ENCODE measurements at places on chromosomes 5 and 9.
A peak's percentile ranks its signal among the peaks of the same experiment; 100 is the strongest.

DNA sequence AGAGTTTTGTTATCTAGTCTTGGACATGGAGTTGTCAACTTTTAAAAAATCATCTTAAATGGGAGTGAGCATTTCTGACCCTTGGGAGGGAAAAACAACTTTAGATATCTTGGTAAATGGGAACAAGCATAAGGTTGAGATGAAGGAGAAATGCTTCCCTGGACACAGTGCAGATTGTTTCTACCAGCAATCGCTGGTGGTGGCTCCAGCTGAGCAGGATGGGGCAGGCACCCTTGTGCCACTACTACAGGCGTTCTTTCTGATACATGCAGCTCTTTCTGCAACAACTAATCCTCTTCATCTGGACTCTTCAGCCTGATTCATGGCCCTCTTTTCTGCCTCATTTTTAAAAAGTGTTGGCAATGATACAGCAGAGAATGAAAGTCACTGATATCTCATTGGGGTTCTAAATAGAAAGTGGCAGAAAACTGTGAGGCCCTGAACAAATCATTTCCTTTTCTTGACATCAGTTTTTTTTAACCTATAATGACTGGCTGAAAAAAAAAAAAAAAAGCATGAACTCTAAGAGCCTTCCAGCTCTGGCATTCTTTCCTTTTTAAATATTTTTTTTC, 409.4 kb upstream of the PTGER4 start:
- DNase-seq: no peak

- DNase-seq: no peak
Observed at GRCh38 chr9:97526895-97527575, 25.6 kb downstream of the TMOD1 start.

DNA sequence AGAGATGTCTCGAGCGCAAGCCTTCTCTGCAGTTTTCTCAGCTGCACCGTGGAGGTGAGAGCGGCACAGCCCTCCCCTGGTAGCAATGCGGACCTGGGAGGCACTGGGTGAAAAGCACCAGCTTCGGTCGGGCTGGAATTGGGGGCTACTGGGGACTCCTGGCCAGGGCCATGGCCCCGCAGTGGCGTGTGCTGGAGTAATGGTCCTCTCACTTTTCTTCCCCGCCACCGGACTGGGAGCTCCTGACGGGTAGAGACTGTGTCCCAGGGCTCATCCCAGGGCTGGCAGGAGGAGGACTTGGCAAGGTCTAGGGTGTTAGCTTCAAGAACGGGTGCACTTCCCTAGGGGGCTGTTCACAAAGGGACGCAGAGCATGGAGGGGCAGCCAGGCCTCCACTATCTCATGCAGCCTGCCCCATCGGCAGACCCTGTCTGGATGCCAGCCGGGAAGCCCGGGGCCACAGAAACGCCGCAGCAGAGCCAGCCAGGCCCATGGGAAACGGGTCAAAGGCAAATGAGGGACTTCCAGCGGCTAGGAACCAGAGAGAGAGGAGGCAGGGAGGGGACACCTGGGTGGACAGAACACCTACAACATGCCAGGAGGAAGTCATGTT, 92.6 kb upstream of the MVB12B start:
- DNase-seq: no peak

- DNase-seq: peak; percentile 34
Observed at GRCh38 chr5:79236970-79237739, 1.2 kb downstream of the JMY start.

DNA sequence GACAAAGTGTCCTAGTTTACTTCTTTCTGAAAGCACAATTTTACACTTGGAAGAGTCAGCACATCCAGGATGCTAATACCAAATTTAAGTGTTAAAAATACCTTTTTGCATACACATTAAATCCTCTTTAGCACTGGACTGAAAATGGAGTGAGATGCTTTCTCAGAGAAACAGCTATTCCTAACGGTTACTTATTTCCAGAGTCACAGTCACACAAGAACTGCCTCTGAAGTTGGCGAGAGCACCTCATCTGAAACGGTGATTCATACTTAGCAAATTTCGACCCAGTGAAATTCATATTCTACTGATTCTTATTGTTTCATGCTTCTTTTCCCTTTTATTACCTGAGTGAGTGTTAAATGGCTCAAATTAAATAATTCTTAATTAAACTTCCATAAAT, 12.2 kb downstream of the CDH18 start:
- DNase-seq: no peak

DNA sequence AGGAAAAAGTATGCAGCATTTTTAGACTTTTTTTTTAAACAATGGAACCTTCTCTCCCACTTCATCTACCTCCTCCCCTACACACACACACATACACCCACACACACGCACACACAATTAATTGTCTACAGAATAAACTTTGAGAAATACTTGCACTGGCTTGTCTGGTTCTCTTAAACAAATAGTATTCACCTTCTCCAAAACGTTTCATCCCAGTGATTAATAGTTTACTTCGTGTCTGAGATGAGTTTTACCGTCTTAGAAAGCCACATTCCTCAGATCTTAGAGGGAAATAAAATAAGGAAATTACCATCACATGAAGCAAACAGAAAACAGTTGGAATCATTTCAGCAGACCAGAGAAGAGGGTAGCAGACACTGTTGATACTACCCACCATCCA, 570.6 kb upstream of the CLINT1 start:
- DNase-seq: no peak

- DNase-seq: no peak
Observed at GRCh38 chr9:122374885-122375420, 4.1 kb downstream of the PTGS1 start.

DNA sequence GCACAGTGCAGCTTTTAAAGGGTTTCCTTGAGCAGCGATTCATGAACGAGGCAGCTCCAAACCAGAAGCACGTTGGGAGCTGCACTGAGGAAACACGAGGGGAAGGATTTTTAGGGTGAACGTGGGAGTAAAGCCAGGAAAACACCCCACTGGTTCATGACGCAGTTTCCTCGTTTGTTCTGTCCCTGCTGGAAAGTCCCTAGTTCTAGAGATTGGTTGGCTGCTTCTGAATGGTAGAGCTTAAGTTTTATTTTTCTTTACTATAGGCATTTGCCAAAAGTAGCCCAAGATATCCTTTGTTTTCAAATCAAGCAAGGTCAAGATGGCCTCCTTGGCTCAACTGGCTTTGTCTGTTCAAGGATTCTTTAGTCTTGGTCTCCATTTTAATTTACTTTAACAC, 116.5 kb upstream of the CACNA1B start:
- DNase-seq: peak; percentile 34

GRCh38 chr9:108207561-108208165, 648.1 kb downstream of the ACTL7B start:
- DNase-seq: no peak

DNA sequence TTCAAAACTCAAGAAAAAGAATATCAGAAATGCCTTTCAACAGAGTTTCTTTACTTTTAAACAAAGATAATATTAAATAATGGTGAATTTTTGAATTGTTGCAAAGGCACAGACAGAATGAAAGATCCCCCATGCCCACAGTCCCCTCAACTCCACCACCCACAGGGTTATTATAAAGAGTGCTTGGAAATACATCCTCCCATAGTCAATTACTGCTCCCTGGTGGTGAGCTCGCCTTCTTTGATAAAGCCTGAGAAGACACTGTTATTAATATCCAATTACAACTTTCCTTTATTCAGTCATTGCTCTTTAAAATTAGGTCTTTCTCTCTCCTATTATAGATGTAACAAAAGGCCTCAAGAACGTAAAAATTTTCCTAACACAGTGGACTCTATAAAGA, 490.2 kb upstream of the RORB start:
- no peak for DNase-seq

- DNase-seq: no peak
Observed at GRCh38 chr9:138052635-138053320, 175.2 kb downstream of the CACNA1B start.

Data from CD4-positive, alpha-beta T cell treated with Interleukin-12 subunit alpha and Interleukin-12 subunit beta, for 1 hour (primary cell).